Stimulated activated CD8-positive, alpha-beta memory T cell treated with anti-CD3 and anti-CD28 coated beads, Interleukin-15, amount 100 ng/mL, for 24 hours (primary cell): ENCODE measurements at places on chromosomes 2 and 18.

GRCh38 chr18:76953156-76953555 lies 130.8 kb downstream of the ZNF236 start:
- DNase-seq: no peak

DNA sequence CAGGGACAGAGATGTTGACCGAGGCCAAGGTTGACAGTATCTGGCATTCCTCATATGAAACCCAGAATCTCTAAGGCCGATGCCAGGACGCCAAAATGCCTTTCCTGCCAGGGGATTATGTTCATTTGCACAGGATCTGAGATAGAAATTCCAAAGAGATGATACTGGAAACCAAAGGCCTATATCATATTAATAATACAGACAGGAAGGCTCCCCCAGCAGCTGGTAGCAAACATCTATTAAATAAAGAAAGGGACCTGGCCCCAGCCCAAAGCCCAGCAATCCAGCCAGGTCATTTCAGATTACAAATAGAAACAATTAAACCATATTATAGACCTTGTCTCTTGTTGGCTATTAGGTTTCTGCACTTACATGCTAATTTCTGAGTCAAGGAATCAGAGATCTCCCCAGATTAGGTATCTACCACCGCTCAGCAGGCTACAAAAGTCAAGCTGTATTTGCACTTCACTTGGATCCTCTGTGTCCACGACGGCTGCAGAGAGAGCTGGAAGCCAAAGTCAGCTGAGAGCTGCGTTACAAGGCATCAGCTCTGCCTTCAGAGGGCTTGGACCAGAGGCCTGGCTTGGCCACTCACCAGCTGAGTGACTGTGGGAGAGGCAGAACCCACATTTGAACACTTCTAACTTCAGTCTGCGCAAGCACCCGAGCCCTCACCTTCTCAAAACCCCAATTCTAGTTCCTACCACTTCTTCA lies 269.3 kb upstream of the SIX2 start:
- DNase-seq: no peak

GRCh38 chr2:179059026-179059700 lies 9.2 kb upstream of the CCDC141 start:
- DNase-seq: no peak

- DNase-seq: no peak
These were observed 59.1 kb downstream of the MBP start for GRCh38 chr18:77073336-77074093.

DNA sequence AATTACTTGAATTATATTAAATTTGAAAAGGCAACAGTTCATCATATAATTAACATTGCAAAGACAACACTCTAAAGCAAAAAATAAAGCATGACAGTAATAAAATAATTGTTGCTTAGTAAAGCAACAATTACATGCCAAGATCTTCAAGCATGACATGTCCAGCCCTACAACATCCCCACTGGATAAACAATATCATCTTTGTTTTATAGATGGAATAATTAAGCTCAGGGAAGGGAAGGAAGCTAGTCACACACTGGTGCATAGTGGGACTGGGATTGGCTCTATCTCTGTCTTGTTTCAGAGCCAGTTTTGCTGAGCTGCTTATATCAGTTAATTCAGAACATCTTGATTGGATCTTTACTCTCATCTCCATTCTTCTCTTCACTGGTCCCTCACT lies 49.9 kb upstream of the PARD3B start:
- DNase-seq: no peak

GRCh38 chr18:62407660-62408059 lies 82.5 kb downstream of the TNFRSF11A start:
- DNase-seq: no peak

GRCh38 chr2:222903234-222904220 lies 42.7 kb downstream of the ACSL3 start:
- DNase-seq: no peak

DNA sequence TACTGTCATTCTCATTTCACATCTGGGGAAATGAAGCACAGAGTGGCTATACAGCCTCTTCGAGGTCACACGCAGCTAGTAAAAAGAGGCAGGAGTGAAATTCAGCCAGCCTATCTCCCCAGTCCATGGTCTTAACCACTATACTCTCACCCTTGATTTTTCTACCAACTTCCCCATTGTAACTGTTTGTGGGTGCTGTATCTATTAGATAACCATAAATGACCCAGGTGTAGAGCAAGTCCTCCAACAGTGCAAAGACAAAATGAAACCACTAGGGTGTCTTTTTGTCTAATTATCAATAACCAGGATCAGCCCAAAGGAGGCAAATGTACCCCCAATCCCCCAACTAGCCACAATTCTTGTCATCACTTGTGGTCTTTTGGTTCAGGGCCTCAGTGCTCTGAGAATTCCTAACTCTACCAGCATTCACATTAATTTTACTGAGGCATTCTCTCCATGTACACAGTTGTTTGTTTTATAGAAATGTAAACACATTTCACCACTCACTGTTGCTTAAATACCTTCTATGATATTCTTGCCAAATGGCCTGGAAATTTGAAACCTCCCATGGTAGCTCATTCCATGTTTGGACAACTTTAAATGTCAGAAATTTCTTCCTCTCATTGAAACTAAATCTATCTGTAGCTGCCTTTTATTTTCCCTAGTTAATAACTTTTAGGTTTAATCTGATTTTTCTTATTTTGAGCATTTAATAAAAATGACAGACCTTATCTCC lies 58.7 kb downstream of the SLC40A1 start:
- DNase-seq: no peak

DNA sequence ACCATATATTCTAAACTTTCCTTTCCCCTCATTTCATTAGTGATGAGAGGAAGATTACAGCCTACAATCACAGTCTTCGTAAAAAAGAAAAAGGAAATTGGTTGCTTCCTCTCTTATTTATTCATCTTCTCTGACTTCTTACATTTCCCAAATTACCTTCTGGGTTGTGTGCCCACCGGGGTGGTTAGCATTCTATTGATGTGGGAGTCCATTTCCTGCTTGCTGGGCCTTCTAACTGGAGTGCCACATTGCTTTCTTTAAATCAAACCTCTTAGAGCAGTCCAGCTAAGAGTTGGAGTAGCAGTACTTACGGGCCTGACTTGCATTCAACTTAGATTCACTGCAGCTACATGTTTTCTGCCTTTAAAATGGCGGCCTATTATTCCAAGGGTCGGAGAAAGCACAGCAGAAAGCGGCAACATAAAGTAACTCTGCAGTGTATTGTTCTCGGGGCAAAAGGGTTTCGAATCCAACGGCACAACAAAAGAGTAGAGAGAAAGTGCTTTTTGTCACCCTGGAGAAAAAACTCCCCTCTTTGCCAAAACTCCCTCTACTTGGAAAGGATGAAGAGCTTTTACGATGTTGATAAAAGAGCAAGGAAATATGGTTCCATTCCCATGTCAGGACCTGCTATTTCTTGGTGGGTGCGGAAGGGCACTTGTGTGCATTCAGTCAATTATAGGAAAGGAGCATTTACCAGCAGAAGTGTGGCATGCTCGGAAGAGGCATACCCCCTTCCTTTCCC lies 110.6 kb upstream of the DLX2 start:
- DNase-seq: no peak

- DNase-seq: no peak
These were observed 8.5 kb upstream of the RALBP1 start for GRCh38 chr18:9466846-9467245.

GRCh38 chr2:24354395-24354794 lies 5.9 kb downstream of the ITSN2 start:
- no peak for DNase-seq

DNA sequence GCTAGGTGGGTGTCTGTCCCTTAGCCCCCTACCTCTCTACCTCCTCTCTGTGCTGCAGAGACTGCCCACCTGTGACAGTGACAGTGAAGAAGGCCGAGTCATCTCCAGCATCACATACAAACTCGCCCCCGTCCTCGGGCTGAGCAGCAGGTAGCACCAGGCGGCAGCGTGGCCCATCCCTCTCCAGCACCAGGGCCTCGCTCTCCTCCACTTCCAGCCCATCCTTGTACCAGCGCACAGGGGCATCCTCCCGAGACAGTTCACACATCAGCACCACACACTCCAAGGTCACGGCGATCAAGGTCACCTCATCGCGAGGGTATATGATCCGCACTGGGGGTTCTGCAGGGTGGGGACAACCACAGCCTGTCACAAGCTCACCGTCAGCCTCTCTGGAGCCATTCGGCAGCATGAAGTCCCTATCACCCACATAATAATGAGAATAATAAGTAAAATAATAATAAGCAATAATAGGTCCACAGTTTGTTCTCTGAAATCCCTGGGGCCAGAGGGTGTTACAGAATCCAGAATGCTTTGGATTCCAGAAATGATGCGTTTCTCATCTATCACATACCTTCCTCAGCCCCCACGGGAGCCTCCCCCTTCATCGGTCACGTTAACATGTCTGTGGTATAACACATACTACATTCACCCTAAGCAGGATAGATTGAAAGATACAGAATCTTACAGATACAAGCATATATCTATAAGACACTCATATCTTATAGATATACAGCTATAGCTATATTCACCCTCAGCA lies 12.0 kb downstream of the OBSL1 start:
- no peak for DNase-seq

- no peak for DNase-seq
These were observed 8.4 kb upstream of the AGBL5 start for GRCh38 chr2:27042985-27043634.

- DNase-seq: no peak
These were observed 15.7 kb downstream of the MAL start for GRCh38 chr2:95041060-95041823.

GRCh38 chr2:57906152-57906732 lies 140.4 kb upstream of the VRK2 start:
- DNase-seq: no peak

DNA sequence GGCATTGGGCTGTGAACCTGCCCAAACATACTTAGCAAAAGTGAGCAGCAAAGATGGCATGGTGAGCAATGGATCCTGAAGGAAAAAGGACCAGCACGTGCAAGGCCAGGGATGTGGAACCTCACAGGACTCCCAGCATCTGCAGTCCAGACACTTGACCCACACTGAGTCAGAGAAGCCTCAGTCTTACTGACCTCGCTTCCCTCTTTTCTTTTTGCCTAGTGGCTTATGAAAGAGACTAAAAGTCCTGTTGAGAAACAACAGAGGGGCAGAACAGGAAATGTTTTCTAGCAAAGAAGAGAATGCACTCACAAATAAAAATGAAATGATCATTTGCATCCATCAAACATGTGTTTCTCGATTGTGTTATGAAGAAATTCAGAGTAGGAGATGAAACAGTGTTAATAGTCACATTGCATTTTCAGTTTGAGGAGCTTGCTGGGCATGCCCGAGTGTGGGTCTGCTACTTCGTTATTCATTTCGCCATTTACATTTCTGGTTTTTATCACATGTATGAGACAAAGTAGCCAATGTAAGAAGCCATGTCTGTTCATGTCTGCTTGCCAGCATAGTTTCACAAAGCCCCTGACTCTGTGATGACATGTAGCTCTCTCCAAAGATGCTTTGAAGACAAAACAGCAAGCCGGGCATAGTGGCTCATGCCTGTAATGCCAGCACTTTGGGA lies 118.4 kb downstream of the INO80D start:
- DNase-seq: no peak

GRCh38 chr2:59254279-59254678 lies 1013.2 kb upstream of the FANCL start:
- DNase-seq: no peak

DNA sequence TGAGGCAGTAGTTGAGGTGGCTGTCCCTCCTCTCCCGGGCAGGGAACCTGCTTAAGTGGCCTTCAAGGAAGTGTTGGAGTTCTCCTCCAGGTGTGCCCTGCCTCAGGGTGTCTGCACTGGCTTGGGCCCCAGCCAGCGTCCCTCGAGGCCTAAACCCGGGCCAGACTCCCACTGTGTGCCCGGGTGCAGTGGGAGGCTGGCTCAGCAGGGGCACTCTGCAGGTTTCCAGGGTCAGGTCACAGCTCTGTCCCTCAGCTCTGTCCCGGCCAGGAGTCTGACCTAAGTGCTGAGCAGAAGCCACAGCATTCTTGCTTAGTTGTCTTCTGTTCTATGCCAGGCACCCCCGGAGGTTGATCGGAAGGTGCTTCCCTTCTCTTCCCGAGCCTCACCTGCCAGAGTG lies 69.0 kb upstream of the OTOS start:
- DNase-seq: no peak

DNA sequence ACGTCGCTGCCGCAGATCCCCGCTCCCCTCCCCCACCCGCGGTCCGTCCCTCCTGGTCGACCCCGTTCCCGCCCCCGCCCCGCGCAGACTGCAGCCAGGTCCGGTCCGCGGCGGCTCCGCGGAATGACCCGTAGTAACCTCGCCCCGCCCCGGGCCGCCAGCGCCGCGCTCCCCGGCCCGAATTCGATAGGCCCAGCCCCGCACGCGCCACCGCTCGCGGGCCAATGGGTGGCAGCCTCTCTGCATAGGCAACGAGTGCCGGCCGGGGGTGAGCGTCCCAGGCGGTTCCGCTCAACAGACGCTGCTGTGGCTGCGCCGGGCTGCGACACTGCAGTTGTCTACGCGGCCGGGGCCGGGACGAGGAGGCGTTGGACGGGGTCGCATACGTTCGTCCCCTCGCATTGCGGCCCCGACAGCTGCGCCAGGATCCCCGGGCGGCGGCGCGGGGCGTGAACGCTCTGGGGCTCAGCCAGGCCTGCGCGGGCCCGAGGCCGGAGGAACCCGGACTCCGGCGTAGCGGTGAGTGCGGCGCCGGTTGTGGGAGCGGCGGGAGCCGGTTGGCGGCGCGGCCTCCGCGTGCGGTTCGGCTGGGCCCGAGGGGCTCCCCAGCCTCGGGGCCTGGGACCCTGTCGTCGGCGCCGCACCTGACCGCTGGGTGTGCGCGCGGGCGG lies at the start of gene ACSL3:
Gene ACSL3, plus strand, starts transcription at position 297 of the 671 bp plus-strand sequence. CDS start 47,737 bp downstream, outside the sequence.
- peak; percentile 88 for DNase-seq

DNA sequence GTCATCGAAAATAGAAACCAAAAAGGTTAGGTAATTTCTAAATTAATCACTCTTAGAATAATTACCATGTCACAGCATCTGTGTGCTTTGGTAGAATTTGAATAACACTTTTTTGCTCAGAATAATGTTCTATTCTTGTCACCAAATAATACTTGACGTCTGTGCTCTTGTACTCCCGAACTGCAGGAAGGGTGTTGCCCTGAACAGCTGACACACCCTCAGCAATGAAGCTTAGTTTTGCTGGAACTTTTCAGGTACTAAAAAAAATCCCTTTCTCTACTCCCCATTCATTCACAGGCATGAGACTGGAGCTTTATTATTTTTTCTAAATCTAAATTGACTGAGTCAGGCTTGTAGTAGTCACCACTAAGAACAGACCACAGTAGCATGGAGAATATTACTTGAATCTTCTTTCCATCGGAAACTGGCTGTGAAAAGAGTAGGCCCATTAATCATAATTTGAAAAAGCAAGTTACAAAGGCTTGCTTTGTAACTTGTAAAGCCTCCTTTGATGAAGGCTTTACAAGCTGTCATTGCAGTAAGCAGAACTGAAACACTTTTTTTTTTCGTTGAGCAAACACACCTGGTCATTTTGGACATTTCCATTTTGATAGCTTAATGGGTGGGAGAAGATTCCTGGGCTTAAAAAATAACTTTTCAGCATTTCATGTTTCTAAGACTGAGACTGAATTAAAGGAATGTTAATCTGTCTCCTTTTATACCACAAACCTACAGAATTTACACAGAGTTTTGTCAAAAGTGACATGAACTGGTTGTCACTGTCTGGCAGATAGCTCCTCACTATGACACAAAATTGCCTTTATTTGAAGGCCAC lies 70.3 kb upstream of the PELI1 start:
- DNase-seq: no peak
